ENCODE measurements at places on chromosomes 6 and 20.

GRCh38 chr6:27667657-27668441, 194.9 kb upstream of the ZNF184 start:
- DNase-seq = no peak

- no peak for DNase-seq
These were observed 71.4 kb upstream of the PREP start for GRCh38 chr6:105474234-105474633.

DNA sequence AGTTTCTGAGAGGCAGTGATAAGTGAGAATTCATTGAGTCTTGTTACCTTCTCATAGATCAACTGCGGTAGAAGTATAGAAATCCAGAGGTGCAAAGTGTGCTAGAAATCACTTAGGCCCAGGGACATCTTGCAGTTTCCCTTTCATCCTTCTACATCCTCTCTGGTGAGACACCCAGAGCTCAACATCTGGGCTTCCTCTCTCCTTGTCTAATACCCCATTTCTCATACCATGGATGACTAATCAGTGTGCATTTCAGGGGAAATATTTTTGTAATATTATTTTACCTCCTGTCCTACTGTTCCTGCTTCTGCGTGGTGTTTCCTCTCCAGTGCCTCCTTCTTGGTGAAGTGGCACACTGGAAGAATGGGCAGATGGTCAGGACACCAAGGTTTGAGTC, 322.4 kb downstream of the TFAP2B start:
- DNase-seq = no peak

- no peak for DNase-seq
These were observed 153.6 kb upstream of the QKI start for GRCh38 chr6:163260911-163261310.

GRCh38 chr6:1950631-1951030, 294.8 kb downstream of the GMDS start:
- DNase-seq = no peak

DNA sequence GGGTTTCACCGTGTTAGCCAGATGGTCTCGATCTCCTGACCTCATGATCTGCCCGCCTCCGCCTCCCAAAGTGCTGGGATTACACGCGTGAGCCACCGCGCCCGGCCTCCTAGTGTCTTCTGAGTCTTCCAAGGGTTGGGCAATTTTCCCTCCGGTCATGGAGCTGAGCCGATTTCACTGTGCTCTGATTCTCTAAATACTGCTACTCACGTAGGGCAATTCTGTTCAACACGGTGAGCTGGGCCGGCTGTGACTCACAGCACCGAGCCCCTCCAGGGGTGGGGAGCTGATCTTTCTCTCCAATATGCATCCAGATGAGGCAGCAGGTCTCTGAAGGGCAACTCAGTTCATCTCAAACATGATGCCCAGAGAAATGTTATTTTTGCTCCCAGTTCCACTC, 71.6 kb upstream of the CD93 start:
- DNase-seq = peak; percentile 63

DNA sequence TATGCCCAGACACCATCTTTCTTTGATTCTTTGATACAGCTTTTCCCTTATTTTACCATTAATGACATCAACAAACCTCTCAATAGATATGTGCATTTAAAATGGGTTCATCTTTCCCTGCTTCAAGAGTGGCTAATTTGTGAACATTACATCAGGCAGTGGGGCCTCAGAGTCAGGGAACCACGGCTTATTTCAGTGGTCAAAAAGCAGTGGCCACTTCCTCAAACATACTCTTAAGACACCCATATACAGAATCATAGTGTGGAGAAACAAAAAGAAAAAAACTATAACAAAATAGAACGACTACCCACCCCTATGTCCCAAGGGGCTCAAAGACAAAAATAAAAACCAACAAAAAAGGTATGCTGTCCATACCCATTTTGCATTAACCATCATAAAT, 12.9 kb downstream of the SALL4 start:
- no peak for DNase-seq

DNA sequence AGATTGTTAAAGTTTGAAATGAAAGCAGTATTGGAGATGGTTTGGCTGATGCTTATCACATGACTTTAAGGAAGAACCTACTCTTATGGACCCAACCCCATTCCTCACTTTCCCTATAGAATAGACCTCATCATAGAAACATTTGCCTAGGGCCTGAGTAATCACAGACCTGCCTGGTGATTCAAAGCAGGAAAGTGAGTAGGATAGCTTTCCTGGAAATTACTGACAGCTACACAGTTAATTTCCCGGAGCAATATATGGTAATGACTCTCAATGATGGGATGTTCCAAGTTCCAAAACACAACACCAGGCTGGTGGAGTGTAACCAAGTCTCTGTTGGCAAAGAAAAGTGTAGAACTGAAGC, 233.8 kb downstream of the SIM1 start:
- peak; percentile 51 for DNase-seq

- DNase-seq = no peak
These were observed 83.7 kb upstream of the ZFP64 start for GRCh38 chr20:52275181-52275691.

- no peak for DNase-seq
These were observed 35.8 kb downstream of the LAMA4 start for GRCh38 chr6:112218563-112218962.

DNA sequence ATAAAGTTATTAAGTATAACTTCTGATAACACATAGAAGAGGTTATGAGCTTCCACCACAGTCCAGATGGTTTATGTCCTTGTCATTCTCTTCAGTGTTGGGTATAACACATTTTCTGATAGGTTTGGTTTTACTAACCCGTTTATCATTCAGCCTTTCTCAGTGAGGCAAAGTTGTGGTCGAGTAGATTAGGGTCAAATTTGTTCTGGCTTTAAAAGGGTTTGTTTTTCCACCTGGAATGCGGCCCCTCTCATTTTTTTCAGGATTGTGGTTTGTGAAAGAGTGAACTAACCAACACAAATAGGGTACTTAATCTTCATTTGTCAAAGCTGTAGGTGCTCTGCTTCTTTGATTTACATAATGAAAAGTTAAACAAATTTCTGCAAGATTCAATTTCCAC, 204.2 kb upstream of the ASCC3 start:
- no peak for DNase-seq

- no peak for DNase-seq
These were observed 51.2 kb downstream of the LGSN start for GRCh38 chr6:63268574-63268973.

GRCh38 chr20:31548820-31549512, 34.7 kb downstream of the HM13 start:
- DNase-seq = no peak

DNA sequence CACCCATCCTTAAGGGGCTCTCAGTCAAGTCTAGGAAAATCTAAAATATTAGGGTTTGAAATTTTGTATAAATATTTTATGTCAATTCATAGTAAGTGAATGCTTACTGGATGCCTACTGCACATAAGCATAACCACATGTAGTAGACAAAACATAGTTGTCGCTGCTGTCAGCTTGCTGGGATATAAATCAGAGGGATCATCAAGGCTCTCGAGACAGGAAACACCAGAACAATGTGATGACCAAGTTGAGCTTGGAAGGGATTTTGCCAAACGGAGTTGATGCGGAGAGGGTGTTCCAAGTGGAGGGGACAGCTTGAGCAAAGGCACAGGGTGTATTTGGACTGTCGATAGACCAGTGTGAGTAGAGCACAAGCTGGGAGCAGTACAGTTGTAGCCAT, 105.8 kb upstream of the SUPT3H start:
- no peak for DNase-seq

- DNase-seq = no peak
These were observed 345.1 kb downstream of the BTBD3 start for GRCh38 chr20:12262747-12263146.

DNA sequence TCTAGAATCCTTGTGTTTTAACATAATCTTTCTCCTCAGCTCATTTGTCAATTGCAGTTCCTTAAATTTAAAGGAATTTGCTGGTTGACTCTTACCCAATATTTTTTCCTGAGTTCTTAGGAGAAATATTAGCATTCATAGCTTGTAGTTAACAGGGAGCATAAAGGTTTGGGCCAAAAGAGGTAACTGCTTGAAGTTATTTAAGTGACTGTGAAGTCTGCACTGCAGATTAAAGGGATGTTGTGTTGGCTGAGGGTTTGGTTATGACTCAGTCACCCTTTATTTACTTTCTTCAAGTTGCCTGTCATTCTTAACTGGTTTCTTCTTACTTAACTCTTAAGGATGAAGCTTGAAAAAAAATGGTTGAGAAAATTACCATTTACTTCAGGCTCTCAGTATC, 220.3 kb upstream of the LAMP5 start:
- peak; percentile 21 for DNase-seq

- DNase-seq = no peak
These were observed 47.3 kb upstream of the CLDN20 start for GRCh38 chr6:155216312-155217046.

- DNase-seq = no peak
These were observed 5.9 kb upstream of the MRS2 start for GRCh38 chr6:24396824-24397223.

GRCh38 chr6:154080461-154081189, 41.6 kb downstream of the OPRM1 start:
- DNase-seq = no peak
